Fibroblast of mammary gland (primary cell): ENCODE measurements at places on chromosomes 6 and 20.

- DNase-seq = no peak
Measured at GRCh38 chr6:152637296-152638047, at the start of gene SYNE1. SYNE1 (minus strand) TSS chr6:152637362; CDS start chr6:152628331, 9,031 bp downstream.

- no peak for DNase-seq
Measured at GRCh38 chr6:128251445-128252340, 268.7 kb downstream of the PTPRK start.

DNA sequence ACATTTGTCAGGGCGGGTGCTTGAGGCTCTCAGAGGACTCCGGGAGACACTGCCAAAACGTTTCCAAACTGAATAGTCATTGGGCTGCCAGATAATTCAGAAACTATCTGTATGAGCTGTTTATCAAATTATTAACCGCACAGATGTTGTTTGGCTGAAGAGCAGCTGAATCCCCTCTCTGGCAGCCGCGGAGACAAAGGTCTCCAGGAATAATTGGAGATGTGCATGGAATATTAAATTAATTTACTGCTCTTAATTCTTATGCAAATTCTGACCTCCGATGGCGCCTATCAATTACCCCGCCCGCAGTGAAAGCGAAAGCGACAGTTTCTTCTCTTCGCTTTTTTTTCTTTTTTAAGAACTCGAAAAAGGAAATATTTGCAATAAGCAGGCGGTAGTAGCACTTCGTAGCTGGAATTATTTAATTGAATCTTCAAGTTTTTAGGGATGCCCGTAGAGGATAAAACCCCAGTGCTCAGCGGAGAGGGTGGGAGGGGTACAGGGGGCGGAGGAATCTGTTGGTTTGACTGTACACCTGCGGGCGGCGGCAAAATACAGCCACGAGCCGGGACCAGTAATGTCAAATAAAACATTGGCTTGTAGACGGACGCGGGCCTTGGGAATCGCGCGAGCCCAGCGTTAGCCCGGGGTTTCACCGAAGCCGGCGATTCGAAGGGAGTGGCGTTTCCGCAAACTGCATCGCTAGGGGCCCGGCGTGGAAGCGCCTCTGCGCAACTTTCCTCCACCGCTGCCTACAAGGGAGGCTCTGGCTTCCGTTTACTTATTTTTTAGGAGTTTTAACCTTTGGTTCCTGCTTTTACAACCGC lies 6.2 kb downstream of the LINC00237 start:
- DNase-seq = no peak

GRCh38 chr20:50376888-50377459 lies 133.2 kb upstream of the PTPN1 start:
- no peak for DNase-seq

- no peak for DNase-seq
Measured at GRCh38 chr6:5736016-5736738, 270.5 kb downstream of the NRN1 start.

GRCh38 chr20:19832875-19833274 lies 74.8 kb downstream of the RIN2 start:
- DNase-seq = no peak

GRCh38 chr20:43751167-43752050 lies 24.6 kb upstream of the GTSF1L start:
- DNase-seq = peak; percentile 94
